ENCODE measurements at places on chromosomes 5 and 9.

DNA sequence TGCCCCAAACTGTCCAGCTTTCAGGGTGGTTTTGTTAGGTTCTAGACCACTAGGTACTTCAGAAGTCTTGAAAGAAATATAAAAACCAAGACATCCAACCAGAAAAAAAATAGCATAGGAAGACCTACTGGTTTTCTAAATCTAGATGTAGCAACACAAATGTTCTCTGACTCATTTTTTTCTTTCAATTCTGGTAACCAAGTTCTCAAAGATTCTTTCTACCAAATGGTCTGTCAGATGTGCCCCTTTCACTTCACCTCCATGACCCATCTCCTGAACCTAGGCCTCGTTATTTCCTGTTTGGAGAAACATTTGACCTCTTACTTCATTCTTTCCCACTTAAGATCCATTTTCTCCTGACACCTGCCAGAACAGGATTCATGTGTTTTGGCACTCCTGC is 355.3 kb downstream of the KIAA0825 start:
- DNase-seq: no peak

- DNase-seq: peak; percentile 70
Observed at GRCh38 chr5:139458580-139459407, 3.7 kb downstream of the ECSCR start.

DNA sequence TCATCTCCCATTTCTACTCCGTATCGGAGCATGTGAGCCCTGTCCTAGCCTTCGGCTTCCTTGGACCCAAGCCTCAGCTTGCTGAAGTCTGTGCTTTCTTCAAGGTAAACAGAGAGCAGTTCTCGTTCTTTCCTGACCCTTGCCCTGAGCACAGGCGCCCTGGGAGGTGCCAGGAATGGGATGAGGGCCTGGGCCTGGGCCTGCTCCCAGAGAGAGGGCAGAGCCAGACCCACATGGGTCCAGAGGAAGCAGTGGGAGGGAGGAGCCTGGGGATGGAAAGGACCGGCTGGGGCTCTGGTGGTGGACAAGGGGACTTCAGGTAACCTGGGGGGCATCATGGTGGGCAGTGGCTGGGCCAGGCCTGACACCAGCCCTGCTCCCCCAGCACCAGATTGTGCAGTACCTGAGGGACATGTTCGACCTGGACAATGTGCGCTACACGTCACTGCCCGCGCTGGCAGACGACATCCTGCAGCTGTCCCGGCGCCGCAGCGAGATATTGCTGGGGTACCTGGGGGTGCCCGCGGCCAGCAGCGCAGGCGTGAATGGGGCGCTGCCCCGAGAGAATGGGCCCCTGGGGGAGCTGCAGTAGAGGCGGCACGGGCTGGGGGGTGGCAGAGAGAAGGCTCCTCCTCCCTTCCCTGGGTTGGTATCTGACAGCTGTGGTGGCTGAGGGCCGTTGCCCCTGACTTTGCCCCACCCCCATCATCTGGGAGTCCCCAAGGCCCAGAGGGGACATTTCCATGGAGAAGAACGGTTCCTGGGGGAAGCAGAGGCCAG is 10.9 kb upstream of the DOLPP1 start:
- no peak for DNase-seq

DNA sequence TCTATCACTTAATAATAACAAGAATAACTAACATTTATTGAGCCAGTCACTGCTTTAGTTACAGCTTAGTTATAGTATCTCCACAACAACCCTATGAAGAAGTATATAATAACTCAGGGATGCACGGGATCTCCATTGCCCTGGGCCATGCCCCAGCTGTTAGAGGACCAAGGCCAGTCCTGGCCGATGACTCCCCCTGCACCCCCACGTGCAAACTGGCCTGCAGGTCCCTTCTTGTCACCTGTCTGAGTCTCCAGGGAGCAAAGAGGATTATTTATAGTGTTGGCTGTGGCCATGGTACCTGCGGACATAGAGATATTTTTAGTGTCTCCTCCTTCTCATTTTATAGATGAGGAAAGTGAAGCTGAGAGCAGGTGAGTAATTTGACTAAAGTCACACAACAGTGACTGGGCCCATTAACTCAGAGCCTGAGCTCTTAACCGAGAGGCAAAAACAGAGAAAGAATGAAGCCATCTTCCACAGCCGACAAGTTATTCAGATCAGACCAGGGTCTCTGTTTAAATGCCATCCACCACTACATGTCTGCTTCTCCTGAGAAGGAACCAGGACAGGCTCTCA is 94.4 kb downstream of the TMEM215 start:
- DNase-seq: no peak

DNA sequence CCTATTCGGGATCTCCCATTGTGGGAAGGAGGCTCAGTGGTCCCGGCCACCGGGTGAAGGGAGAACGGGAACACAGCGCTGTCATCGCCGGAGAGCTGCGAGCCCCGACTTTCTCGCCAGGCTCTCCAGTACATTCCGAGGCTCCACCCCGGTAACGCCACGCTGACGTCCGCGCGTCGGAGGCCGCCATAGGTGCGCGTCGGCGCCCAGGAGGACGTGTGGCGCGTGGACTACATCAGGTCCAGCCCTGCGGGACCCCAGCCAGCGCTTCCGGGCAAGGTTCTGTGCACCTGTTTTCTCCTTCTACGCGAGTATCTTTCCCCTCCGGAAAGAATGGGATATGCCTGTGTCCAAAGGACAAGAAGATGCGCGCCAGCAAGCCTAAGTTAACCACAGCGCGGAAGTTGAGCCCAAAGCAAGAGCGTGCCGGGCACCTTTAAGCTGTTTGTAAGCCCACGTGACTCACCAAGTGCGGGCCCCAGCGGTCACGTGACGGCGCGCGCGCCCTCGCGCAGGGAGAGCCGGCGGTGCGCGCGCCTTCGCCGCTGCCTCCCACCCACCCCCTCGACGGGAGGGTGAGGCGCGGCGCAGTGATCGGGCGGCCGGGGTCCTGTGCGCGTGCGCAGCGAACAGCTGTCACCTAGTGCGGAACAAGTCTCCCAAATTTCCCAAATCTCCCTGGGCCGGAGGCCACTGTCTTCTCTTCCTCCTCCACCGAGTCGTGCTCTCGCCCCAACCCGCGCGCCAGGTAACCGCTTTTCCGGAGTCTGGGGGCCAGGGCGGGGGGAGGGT is at the start of gene KDM4C:
KDM4C (plus strand) TSS at position 518 of the 792 bp plus-strand sequence. CDS start 35,016 bp downstream, outside the sequence.
- peak; percentile 72 for DNase-seq

DNA sequence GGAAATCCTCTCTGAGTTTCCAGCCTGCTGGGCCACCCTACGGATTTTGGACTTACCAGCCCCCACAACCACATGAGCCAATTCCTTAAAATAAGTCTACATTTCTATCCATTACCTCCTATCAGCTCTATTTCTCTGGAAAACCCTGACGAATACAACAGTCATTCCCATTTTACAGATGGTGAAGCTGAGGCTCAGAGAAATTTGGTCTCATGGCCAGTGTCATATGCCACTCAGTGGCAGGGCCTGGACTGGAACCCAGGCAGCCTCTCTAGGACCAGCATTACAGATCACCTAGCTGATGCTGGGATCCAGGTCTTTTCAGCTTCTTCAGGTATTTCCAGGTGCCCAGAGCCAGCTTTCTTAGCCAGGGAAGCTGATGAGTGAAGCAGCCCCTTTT is 45.0 kb upstream of the SH3PXD2B start:
- DNase-seq: no peak

- DNase-seq: no peak
Observed at GRCh38 chr5:56140073-56140472, 93.1 kb downstream of the ANKRD55 start.

GRCh38 chr5:125833398-125833797 is 589.8 kb upstream of the GRAMD2B start:
- no peak for DNase-seq

DNA sequence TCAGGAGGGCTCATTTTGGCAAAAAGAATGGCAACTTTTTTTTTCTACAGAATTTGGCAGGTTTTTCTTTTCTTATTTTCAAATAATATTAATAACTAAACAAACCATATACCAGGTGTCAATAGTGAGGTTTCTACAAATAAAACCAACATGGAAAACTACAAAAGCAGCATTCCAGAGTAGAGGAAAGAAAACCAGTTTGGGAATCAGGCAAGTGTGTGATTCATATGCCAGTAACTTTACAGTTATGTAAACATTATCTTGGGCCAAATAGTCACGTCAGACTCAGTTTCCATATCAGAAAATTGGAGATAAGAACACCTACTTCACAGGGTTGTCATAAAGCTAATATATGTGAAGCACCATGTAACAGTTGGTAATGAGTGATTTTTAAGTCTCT is 51.7 kb downstream of the FBXW11 start:
- DNase-seq: no peak

DNA sequence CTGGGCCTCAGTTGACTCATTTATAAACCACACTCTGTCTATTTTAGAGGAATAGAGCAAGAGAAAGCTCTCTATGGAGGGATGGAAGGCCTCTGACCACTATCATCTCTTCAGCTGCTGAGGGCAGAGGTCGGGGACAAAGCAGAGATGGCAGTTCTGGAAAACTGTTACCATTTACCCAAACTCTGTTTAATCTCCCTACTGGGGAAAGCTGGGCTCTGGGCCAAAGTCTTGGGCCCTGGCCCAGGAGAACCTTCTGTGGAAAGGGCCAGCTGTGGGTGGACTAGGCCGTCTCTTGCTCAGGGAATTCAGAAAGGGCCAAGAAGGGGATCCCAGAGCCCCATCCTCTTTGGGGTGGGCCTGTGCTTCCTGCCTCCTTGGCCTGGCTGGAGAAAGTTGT is 100.0 kb downstream of the PSD2 start:
- no peak for DNase-seq

DNA sequence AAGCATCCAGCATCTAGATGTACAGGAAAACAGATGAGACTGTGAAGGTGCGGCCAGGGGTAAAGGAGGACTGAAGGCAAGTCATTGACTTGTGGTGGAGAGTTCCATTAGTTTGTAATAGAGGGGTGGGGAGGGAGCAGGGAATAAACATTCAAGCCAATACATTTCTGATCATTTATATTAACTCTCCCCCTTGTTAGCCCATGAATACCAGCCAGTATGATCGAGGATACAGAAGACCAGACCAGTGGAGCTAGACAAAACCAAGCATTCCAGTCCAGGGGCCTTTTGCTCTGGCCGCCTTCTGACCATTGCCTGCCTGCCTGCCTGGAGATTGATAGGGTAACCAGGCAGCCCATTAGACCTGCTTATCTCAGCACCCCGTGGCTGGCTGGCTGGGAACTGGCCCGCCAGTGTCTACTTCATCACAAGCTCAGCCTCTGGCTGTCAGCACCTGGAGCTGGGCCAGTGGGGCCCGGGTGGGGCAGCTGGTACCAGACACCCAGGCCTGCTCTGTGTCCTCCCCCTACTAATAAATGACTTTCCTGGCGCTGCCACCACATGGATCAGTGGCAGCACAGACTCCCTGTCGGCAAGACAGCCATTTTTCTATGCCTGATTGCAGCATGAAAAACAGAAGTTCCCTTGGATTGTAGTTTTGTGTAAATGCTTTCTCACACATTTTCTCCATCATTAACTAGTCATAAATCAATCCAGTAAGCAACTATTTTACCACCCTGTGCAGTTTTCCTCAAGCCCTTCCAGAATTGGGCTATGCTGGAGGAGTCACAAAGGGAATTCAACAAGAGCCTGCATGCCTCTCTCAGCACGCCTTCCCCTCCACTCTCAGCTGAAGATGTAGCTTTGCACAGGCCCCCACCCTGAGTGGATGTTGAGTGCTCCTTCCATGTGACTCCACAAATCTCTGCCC is 181.3 kb downstream of the SNCAIP start:
- no peak for DNase-seq

DNA sequence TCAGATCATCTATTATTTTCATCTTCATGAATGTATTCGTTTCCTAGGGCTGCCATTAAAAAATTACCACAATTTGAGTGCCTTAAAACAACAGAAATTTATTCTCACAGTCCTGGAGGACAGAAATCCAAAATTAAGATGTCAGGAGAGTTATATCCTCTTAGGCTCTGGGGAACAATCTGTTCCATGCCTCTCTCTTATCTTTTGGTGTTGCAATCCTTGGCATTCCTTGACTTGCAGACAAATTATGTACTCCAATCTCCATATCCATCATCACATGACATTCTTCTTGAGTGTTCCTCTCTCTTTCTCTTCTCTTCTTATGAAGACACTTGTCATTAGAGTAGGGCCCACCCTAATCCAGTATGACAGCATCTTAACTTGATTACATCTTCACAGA is 339.4 kb downstream of the EFNA5 start:
- no peak for DNase-seq

GRCh38 chr5:19536387-19536786 is 451.6 kb downstream of the CDH18 start:
- no peak for DNase-seq

DNA sequence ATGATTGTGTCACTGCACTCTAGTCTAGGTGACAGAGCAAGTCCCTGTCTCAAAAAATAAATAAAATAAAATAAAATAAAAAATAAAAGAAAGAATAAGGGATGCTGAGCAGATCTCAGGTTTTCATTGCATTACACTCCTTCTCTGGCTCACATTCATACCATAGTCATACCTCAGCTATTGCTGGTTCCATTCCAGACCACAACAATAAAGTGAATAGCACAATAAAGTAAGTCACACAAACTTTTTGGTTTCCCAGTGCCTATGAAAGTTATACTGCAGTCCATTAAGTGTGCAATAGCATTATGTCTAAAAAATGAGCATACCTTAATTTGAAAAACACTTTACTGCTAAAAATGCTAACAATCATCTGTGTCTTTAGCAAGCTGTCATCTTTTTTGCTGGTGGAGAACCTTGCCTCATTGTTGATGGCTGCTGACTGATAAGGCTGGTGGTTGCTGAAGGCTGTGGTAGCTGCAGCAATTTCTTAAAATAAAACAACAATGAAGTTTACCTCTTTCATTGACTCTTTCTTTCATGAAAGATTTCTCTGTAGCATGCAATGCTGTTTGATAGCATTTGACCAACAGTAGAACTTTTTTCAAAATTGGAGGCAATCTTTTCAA is 415.7 kb downstream of the ZNF608 start:
- DNase-seq: no peak

DNA sequence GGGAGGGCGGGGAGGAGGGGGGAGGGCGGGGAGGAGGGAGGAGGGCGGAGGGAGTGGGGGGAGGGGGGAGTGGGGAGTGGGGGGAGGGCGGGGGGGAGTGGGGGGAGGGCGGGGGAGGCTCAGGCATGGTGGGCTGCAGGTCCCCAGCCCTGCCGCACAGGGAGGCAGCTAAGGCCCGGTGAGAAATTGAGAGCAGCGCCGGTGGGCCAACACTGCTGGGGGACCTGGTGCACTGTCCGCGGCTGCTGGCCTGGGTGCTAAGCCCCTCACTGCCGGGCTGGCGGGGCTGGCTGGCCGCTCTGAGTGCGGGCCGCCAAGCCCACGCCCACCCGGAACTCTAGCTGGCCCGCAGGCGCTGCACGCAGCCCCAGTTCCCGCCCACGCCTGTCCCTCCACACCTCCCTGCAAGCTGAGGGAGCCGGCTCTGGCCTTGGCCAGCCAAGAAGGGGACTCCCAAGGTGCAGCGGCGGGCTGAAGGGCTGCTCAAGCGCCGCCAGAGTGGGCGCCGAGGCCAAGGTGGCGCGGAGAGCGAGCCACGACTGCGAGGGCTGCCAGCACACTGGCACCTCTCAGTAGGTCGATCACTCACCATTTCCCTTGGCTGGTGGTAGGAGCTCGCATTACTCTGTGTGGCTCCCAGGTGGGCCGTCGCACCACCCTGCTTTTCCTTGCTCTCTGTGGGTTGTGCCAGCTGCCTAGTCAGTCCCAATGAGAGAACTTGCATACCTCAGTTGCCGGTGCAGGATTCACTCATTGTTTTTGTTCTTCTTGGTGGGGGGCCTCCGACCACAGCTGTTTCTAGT is 160.2 kb downstream of the CNTLN start:
- no peak for DNase-seq
